Spinal cord (tissue), 10 donors: ENCODE measurements at places on chromosomes 5 and 9.
A peak's percentile ranks its signal among the peaks of the same experiment; 100 is the strongest.

DNA sequence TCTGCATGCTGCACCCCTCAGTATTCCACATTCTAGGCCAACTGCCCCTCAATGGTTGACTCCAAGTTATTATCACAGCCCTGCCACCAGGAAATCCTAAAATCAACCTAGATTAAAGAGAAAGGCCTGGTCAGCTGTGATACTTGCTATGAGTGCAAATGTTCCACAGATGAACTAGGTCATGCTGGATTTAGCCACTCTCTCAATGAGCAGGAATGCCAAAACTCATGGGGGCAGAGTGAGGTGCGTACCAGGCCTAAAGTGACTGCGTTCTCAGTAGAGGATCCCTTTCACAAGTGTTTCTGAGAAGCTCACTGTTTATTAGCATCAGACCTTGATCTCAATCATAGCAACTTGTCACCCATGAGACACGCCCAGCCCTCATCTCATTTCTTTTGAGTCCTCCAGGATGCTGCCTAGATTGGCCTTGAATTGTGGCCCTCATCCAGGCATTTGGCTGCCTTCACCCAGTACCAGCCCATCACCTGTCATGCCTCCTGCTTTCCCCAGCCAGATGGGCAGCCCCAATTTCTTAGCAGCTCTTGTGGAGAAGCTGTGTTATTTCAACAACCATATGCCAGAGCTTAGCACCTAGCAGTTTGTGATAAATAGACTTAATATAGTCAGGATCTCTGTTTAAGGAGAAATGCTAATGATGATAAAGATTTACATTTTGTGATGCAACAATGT lies 383.9 kb downstream of the CTNND2 start:
- peak; percentile 91 for DNase-seq

DNA sequence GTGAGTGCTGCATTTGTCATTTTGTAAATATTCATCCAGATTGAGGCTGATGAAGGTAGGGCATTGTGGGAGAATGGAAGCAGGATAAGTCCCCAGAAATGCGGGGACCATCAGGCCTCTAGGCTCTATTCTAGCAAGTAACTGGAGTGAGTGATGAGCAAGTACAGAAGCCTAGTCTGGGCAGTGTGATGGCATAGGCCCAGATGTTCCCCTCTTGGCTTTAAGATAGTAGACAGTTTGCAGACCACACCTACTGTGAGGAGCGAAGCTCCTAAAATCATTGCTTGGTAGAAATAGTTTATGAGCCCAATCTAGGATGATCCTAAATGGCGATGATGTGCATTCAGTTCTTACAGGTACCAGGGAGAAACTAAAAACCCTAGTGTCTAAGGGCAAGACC lies 24.3 kb downstream of the NDFIP1 start:
- DNase-seq = no peak

DNA sequence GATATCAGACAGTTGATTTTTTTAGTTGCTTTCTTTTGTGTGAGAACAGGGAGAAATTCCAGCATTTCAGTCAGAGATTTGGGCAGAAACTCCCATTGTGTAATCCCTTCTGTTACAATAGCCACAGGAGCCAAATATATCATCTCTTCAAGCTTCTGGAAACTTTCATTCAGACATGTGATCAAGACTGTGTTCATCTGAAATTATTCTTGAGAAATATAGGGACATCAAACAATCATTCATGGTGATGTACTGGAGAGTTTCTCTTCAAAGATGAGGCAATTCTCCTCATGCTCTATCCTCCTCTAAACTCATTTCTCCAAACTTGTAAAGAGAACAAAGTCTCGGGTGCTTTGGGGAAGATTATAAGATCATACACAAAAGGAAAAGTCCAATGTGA lies 35.2 kb upstream of the CSNK1G3 start:
- DNase-seq = no peak

- DNase-seq = no peak
Observed at GRCh38 chr5:86974955-86975354, 292.7 kb upstream of the RASA1 start.

GRCh38 chr5:150653145-150653761 lies 7.8 kb upstream of the MYOZ3 start:
- no peak for DNase-seq

GRCh38 chr5:68067976-68068603 lies 147.5 kb upstream of the PIK3R1 start:
- no peak for DNase-seq
